Activated CD4-positive, alpha-beta memory T cell treated with anti-CD3 and anti-CD28 coated beads for 36 hours (primary cell): ENCODE measurements at places on chromosomes 4 and X.

- no peak for DNase-seq
Observed at GRCh38 chr4:163776957-163777356, 282.5 kb downstream of the TMA16 start.

- DNase-seq = no peak
Observed at GRCh38 chr4:177802162-177802561, 359.9 kb upstream of the AGA start.

DNA sequence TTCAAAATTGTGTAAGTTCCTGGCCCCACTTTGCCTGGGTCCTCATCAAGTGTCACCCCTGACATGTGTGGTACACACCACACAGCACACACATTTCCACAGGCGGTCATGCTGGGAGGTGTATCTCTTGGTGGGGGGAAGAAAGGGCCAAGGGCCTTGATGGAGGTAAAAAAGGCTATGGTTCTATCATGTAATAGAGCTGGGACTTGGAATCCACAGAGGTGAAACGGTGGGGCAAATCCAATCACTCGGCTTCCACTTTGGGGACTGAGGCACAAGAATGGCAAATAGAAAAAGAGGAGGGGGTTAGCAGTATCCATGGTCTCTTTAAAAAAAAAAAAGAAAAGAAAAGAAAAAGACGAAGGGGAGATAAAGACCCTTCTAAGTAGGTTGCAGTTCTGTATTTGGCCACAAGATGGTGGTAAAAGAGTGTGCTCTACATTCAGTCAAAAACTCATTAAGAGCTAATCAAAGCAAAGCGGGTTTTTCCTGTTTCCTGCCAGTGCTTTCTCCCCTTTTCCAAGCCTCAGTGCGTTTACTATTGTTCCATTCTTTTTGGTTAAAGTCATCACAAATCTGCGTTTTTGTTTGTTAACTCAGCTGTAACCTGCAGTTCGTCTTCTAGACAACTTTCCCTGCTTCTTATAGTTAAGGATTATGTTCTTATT is 37.0 kb upstream of the ATP6AP2 start:
- DNase-seq = no peak

GRCh38 chr4:128796934-128797333 is 12.6 kb upstream of the JADE1 start:
- no peak for DNase-seq

GRCh38 chr4:24001486-24002329 is 111.9 kb upstream of the PPARGC1A start:
- no peak for DNase-seq

DNA sequence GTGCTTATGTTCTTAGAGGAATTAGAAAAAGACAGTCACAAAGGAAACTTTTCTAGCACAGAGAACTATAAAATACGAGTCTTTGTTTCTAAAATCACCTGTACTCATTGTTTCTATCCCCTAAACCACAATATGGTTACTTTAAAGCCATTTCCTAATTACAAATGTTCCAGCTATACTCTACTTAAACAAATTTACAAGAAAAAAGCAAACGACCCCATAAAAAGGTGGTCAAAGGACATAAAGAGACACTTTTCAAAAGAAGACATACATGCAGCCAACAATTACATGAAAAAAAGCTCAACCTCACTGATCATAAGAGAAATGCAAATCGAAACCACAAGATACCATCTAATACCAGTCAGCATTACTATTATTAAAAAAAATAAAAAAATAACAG is 447.3 kb downstream of the RAB28 start:
- no peak for DNase-seq

- no peak for DNase-seq
Observed at GRCh38 chr4:5893004-5893580, at the start of gene CRMP1. Gene CRMP1 (minus strand): TSS chr4:5893086. CDS start chr4:5892969, 117 bp downstream.

GRCh38 chr4:67084783-67085182 is 460.5 kb downstream of the CENPC start:
- DNase-seq = no peak

GRCh38 chrX:70139736-70140135 is 6.5 kb downstream of the IGBP1 start:
- no peak for DNase-seq

DNA sequence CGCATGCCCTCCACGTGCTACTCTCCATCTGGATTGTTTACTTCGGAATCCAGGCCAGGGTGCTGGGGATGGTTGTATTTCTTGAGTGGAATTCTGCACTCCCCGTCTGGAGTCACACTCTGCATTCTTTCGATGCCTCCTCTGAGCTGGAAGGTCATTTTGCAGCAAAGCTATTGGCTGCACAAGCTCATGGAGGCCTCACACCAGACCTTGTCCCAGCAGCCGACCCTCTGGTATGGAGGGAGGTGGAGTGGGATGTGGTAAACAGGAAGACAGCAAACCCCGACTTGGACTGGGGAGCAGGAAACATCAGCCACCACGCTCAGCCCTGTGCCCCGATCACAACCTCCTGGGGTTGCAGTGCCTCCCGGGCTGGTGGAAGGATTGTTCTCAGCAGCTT is 225.3 kb upstream of the LNX1 start:
- DNase-seq = no peak

DNA sequence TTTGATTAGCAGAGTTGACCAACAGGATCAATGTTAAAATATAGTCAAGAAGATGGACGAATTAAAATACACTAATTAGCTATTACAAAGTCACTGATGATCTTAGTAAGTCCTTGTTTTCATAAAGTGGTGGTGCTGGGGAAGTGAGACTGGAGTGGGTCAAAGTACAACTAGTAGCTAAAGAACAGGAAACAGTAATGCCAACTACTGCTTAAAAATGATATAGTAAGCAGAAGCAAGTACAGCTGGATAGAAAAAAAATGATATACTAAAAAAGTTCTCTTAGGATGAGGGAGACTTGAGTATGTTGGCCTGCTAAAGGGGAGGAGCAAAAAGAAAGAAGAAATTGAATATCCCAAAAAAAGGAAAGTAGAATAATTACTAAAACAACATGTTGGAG is 580.8 kb upstream of the FTHL17 start:
- no peak for DNase-seq

DNA sequence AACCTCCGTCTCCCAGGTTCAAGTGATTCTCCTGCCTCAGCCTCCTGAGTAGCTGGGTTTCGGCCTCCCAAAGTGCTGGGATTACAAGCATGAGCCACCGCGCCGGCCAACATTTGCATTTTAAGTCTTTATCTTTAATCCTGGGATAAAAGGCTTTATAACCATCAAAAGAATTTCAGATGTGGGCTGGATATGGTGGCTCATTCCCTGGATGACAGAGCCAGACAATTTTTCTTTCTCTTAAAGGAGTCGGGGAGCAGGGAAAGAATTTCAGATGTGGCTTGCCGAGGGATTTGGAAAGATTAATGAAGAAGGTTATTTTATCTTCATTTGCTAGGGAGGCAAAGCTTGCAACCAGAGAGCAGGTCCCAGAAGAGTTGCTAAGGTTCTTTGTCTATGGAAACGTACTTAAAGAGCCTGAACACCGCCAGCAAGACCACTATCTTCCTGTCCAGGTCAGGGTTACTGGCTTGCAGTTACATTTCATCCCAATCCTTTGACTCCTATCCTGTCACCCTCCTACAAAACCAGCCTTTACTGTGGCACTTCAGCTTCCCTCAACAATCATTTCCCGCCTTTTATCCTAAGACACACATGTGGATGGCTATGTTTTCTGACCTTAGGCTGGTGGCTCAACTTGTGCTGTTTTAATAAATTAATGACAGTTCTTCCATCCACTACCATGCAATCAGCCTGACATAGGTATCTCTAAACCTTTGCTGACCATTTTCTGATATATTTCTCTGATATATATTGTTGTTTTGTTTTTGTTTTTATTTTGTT is 3.9 kb upstream of the KLHL8 start:
- no peak for DNase-seq

- DNase-seq = no peak
Observed at GRCh38 chr4:128459547-128459946, 171.9 kb upstream of the PGRMC2 start.

DNA sequence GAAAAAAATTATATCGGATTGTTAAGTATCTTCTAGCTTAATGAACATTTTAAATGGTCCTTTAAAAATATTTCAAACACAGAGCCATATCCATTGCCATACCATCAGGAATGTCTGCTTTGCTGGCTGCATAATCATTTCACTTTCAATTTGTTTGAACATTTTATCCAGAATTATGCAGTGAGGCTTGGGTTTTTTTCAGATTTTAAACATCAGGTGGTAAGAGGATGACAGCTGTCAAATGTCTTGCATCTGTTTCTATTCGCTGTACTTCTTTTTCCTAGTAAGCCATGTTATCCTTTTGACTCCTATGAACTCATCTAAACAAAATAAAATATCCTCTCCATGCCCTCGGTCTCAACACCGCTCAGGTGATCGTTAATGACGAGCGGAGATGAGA is 802 bp downstream of the RFC1 start:
- DNase-seq = no peak

GRCh38 chr4:2281575-2282343 is 19.9 kb upstream of the MXD4 start:
- DNase-seq = peak; percentile 88

DNA sequence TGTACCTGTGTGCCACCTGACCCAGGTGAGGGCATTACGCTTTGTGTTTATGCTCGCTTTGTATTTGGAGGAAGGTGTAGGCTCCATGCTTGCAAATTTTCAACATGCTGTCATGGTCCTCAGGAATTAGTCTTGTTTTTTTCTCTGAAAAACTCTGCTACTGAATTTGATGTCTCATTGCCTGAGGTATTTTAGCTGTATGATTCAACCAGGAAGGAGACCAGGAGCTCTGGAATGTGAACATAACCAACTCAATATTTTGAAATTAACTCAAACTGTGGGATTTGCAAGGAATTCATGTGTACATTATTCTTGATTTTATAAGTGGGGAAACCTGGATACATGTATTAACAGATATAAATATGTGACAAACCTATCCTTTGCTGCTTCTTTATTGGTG is 134.1 kb downstream of the SLC4A4 start:
- no peak for DNase-seq

GRCh38 chr4:108384544-108384943 is 215.8 kb upstream of the LEF1 start:
- no peak for DNase-seq

DNA sequence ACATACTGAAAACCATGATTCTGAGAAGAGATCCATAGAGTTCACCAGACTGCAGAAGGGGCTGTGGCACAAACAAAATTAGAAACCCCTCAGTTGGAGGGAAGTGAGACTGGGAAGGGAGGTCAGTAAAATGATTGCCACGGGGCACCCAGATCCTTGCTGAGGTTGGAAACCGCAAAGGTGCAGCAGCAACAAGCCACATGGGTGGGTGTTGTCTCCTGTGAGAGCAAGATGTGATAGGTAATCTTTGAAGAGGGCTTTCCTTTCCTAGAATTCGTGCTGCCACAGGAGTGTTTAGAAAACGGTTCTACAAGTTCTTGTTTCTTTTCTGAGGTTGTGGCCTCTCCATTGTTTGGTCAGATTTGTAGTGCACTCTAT is 85.5 kb downstream of the NFKB1 start:
- peak; percentile 60 for DNase-seq

DNA sequence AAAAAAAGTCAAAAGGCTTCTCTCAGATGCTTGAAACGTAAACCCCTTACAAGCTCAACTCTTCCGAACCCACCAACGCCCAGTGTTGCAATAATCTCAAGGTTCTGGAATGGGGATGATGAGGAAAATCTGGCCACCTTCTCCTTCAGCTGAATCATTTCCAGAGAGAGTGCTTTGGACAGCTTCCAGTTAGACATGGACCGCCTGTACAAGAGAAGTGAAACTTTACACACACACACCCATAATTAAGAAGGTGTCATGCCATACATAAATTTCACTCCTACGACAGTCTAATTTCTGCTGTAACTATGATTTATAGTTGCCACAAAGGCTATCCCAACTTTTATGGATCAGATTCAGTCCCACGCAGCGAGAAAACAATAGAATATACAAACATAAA is 72.3 kb downstream of the PRKG2 start:
- no peak for DNase-seq

DNA sequence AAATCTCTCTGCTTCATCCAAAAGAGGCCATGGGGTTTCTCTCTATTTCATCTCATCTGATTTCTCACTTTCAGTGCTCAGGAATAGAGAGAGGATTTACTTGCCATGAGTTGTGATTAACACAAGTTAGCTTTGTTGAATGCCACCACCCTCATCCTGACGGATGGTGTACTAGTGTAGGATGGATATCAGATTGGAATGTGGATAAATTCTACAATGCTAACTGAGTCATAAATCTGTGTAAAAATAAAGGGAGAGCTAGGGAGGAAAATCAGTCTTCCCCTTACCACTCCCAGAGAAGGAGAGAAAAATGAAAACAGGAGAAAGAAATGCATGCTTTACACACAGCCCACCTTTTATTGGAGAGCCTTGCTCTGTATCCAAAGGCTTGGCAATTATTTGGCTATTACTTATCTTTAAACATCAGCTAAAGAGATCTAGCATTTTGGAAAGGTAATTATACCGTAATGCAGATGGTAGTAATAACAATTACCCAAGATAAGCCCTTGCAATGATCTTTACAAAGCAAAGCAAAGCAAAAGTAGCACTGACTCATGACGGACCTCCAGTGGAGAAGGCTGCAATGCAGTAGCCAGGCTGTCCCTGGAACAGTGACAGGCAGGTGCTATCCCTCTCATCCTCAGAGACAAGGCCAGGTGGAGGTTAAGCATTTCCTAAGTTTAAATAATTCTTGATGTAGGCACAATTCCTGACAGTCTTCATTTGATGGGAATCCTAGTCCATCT is 306.3 kb upstream of the PPARGC1A start:
- DNase-seq = no peak

DNA sequence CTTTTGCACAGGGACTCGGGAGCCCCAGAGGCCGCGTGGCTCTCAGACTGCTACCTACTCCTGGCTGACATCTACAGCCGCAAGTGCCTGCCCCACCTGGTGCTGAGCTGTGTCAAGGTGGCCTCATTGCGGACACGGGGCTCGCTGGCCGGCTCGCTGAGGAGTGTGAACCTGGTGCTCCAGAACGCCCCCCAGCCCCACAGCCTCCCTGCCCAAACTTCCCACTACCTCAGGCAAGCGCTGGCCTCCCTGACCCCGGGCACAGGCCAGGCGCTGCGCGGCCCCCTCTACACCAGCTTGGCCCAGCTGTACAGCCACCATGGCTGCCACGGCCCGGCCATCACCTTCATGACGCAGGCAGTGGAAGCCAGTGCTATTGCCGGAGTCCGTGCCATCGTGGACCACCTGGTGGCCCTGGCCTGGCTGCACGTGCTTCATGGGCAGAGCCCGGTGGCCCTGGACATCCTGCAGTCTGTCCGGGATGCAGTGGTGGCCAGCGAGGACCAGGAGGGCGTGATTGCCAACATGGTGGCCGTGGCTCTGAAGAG is 28.8 kb downstream of the SH3TC1 start:
- DNase-seq = no peak

- no peak for DNase-seq
Observed at GRCh38 chr4:16820329-16820728, 78.1 kb downstream of the LDB2 start.

GRCh38 chr4:73883306-73883705 is 14.1 kb downstream of the CXCL1 start:
- no peak for DNase-seq

GRCh38 chr4:41418444-41418843 is 119.5 kb upstream of the LIMCH1 start:
- no peak for DNase-seq

- no peak for DNase-seq
Observed at GRCh38 chr4:6410068-6410467, 62.3 kb downstream of the PPP2R2C start.
